ENCODE measurements at places on chromosomes 7 and 10.

DNA sequence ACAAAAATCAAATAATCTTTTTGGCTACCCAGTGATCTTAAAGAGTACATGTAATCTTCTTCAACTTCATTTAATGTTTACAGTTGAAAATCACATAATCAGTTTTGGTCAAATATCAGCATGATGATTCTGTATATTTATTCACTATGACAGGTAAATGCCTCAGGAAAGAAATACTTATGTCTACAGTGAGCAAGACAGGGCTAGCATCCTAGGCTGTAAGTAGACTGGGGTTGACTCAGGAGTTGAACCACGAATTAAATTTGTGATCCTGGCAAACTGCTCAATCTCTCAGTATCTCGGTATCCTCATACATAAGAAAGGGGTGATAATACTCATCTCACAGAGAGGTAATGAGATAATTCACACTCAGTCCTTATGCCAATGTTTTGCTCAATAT, 71.8 kb downstream of the SEMA3D start:
- DNase-seq, result no peak

GRCh38 chr10:69685426-69685801, 55.4 kb downstream of the FAM241B start:
- DNase-seq, result no peak

DNA sequence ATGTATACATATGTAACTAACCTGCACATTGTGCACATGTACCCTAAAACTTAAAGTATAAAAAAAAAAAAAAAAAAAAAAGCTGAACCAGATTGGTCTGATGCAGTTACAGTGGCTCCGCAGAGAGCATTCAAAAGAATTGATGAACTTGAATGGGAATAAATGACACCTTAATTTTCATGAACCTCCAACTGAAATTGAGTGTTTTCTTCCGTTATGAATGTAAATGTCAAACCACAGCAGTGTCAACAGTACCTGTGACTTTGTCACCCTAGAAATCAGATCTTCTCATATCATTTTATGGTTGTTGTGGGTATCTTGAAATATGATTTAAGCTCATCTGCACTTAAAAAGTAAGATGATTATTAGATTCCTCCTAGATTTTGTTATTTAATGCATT, 32.7 kb upstream of the SRGN start:
- DNase-seq, result no peak

GRCh38 chr7:150340024-150340749, 1.2 kb downstream of the RARRES2 start:
- no peak for DNase-seq

DNA sequence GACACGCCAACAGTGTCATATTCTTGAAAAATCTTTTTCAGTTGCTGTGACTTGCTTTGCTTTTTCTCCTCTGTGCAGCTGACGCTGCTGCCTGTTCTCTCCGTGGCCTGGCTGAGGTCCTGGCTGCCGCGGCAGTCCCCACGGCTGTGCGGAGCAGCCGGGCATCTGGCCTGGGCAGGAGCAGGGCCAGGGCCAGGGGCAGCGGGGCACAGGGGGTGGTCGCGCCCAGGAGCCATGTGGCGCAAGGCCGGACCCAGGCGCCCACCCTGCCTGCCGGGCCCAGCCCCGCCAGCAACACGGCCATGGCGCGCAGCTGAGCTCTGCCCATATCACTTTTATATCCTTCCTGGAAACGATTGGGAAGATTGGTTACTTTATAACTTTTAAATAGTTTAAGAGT, 109.4 kb upstream of the ACBD5 start:
- no peak for DNase-seq

DNA sequence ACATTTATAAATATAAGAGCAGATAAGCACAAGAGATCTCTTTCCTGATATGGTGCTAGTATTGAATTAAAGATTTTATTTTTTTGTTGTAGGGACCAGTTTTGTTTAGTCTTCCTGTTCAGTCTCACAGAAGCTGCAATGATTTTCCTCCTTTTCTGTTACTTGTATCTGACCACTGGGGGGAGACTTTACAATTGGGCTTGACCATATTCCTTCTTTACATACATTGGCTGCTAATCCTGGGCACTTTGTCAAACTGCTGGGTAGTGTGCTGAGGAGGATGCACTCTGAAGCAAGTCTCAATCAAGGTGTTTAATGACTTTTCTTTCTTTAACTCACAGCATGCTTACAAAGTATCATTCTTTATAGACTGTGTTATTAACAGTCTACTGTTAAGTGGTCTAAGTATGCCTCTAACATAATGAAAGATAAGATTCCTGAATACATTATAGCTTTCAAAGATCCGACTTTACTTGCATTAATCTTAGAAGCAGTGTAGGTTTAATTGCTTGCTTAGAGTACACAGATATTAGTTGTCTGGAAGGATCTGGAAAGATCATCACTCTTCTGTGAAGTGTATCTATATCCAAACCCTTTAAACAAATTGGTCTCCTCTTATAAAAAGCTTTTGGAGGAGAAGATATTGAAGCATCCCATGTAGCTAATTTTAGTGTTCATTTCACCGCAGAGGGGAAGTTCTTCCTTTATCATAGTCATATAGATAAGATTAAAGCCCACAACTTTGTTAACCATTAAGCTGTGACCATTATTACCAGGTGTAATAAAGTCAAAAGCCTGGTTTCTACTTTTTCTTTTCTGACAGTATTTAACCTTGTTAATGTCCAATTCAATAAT, 3.1 kb downstream of the PALS2 start:
- peak; percentile 46 for DNase-seq

- DNase-seq, result no peak
These were observed 77.1 kb downstream of the NRF1 start for GRCh38 chr7:129688503-129689222.

- DNase-seq, result no peak
These were observed 17.0 kb upstream of the GIMAP2 start for GRCh38 chr7:150668472-150668911.

Measured in stromal cell of bone marrow (primary cell).